ENCODE measurements at places on chromosomes 13 and 19. TPM values are rescaled to one million over a fixed set of nuclear protein-coding genes. Genes with fewer than 3 reads are reported as not detected.

RASGRP4 gene
- 0.50 TPM for total RNA-seq

ZNF135 gene
- 1.3 TPM for total RNA-seq

KCNRG gene
- total RNA-seq, result 0.82 TPM

ZNF99 gene
- not detected for total RNA-seq

COL4A2 gene
- not detected for total RNA-seq

MAB21L1 gene
- total RNA-seq, result not detected

RSPH6A gene
- total RNA-seq, result 0.55 TPM

ZNF587 gene
- total RNA-seq, result 34.6 TPM

UCHL3 gene
- total RNA-seq, result 36.4 TPM

NEK5 gene
- not detected for total RNA-seq

CDC42EP5 gene
- not detected for total RNA-seq

MYO1F gene
- 254 TPM for total RNA-seq

ZIM2 gene
- not detected for total RNA-seq

JSRP1 gene
- total RNA-seq, result not detected

CD33 gene
- total RNA-seq, result 2.3 TPM

CHAF1A gene
- 104 TPM for total RNA-seq

RXFP2 gene
- total RNA-seq, result not detected

LGI4 gene
- 0.13 TPM for total RNA-seq

CYP2A6 gene
- total RNA-seq, result not detected

KIR3DL2 gene
- 0.44 TPM for total RNA-seq

ZNF540 gene
- total RNA-seq, result 1.2 TPM

CAMSAP3 gene
- 0.42 TPM for total RNA-seq

PSG6 gene
- total RNA-seq, result not detected

MBD3 gene
- total RNA-seq, result 98.4 TPM

MBD3L3 gene
- total RNA-seq, result not detected

SLAIN1 gene
- 27.0 TPM for total RNA-seq

KIR2DL3 gene
- total RNA-seq, result 0.24 TPM

SPTBN4 gene
- not detected for total RNA-seq

DLL3 gene
- 0.26 TPM for total RNA-seq

HSD17B14 gene
- total RNA-seq, result 0.89 TPM

FAM124A gene
- not detected for total RNA-seq

LINGO3 gene
- total RNA-seq, result 0.76 TPM

MTUS2 gene
- total RNA-seq, result not detected

CABP5 gene
- not detected for total RNA-seq

CCL25 gene
- total RNA-seq, result 10.0 TPM

CRLF1 gene
- not detected for total RNA-seq

GPR18 gene
- 16.6 TPM for total RNA-seq
